ENCODE measurements at places on chromosomes 16 and 17.

DNA sequence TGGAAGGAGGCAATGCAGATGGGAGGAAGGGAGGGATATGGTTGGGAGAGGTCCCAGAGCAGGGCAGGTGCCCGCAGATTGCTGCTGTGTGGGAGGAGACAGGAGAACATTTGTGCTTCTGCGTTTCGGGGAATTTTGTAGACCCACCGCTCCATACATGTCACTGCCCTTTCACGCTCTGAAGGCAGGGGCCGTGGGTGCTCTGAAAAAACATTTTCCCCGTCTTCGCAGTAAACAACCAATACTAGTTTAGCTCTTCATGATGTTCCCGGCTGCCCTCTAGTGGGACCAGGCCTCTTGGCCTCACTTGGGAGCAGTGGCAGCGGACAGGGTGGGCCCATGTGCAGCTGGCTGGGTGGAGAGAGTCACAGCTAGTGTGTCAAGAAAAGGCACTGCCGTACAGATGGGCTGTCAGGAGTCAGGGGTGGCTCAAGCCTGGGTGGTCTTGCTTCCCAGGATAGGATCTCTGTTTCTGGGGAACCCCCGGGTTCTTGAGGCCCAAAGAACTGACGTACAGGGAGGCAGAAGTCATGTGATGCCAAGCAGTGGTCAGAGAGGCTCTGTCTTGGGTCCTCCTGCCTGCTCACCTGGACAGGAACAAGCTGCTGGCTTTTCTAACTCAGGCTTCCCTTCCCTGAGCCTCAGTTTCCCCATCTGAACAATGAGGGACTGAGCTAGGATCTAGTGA lies 46.5 kb upstream of the CPNE2 start:
- DNase-seq = peak; percentile 47

- DNase-seq = no peak
Observed at GRCh38 chr16:71542377-71542776, 16.2 kb downstream of the CHST4 start.

GRCh38 chr16:3444032-3444388 lies 530 bp downstream of the NAA60 start:
- DNase-seq = no peak

- no peak for DNase-seq
Observed at GRCh38 chr16:5252791-5253190, 155.2 kb upstream of the EEF2KMT start.

- no peak for DNase-seq
Observed at GRCh38 chr16:74268372-74268782, 28.2 kb upstream of the PSMD7 start.

DNA sequence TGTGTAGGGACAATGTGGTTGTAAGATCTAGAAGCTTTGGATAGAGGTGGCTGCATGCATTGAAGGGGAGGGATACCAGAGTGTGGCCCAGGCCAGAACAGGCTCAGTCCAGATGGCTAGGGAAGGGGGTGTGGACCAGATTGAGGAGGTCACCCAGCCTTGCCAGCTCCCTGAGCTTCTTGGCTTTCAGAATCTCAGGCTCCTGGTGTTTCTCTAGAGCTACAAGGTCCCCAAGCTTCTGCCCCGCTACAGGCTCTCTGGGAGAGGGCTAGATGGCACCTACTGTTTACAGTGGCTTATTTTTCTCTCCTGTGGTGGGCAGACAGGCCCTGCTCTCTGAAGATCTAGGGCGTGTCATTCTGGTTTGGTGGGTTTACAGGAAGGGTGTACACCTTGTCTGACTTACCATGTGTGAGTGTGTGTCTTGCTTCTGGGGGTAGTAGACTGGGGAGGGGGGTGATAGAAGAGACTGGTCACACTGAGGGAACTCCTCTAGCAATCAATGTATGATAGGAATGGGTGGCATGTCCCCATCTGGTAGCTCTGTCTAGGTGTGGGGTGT lies 1.1 kb downstream of the RARA start:
- DNase-seq = no peak

DNA sequence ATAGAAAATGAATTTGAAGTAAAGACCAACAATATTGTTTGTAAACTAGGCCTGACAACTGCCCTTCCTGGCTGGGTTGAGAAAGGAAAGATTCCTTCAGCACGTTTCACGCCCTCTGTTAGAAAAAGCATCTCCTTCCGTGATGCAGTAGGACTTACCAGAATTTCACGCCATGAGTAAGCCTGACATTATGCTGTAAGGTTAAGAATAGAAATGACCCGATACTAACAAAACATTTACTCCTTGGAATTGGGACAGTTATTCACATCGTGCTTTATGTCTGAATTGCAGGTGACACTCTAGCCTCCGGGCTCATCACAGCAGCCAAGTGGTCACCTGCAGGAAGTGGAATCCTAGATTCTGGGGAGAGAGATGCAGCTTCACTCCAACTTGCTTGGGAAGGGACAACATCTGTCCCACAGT lies 17.5 kb downstream of the MARCHF10 start:
- no peak for DNase-seq

DNA sequence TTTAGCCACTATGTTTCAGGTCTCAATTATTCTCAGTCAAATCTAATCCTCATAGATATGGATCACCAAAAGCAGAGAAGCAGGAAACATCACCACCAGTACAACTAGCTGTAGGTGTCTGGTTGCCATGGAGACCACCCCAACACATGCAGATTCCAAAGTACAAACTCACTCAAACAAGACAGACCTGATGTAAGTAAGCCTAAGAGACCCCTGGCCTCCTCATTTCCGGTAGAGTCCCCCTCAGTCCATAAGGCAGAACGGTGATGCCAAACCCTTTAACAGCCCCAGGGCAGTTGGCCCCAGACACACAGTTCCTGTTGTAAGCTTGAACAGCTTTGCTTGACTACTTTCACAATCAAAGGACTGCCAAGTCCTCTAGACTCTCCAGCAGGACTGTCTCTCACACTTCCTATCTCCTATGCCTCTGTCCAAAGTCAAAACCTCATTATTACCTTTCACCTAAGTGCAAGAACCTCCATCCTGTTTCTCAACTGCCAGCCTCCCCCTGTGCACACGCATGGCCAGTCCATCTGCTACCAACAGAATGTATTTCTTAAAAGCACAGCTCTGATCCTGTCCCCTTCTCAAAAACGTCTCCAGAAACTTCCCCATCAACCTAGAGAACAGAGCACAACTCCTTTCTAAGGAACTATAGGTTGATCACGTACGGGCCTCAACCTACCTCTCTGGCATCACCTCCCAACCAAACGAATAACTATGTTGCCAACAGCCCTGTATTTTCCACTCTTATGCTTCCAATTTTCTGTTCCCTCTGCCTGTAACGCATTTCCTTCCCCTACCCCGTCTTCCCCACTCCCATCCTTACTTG lies 23.9 kb downstream of the SLC39A11 start:
- no peak for DNase-seq

DNA sequence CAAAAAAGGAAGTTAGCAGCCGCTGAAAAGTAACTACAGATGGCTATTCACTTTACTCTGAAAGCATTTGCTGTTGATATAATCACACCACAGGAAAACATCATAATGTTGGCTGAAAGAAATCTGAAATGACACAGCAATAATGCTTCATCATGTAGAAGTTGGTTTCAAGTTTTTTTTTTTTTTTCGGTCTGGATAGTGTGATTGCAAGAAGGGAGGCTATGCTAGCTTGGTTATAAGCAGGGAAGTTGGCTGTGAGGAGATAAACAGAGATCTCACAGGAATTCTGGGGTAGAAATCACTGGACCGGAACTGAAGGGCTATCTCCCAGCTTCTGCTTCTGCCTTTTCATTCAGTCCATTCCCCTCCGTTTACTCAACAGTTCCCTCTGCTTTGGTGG lies 57.9 kb downstream of the MYO1D start:
- DNase-seq = no peak

DNA sequence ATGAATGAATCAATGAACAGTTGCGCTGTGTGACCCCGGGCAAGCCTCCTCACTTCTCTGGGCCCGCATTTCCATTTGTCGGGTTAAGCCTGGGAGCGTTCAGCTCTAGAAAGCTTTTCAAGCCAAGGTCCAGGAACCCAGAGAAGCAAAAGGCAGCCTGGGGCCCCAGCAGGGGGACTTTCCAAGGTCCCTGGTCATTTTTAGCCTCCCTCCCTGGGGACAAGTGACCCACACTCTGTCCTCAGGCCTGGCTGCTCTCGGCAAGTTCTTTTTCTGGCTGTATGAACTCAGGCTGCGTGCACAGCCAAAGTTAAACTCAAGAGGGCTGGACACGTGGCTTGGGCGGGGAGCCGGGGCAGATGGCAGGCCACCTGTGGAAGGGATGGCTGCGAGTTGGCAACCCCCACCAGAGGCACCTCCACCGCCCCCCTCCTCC lies 41.4 kb upstream of the CIBAR2 start:
- no peak for DNase-seq

DNA sequence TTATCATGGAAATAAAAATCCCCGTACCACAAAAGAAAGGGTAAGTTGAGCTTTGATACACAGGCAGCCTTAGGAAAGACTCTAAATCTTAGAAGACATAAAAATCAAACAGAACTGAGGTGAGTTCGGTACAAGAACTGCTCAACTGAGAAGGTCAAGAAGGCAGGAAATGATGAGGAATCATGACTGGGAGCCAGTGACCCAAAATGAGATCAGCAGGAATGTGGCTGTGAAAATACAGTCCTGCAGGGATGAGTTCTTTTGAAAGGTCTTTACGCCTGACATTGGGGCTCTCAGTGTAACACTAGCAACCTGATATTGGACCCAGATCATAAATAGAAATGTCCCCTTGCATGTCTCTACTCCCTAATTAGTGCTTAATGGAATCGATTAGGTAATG lies 56.3 kb upstream of the CDH11 start:
- no peak for DNase-seq

- no peak for DNase-seq
Observed at GRCh38 chr16:82884320-82884898, 257.6 kb downstream of the CDH13 start.

DNA sequence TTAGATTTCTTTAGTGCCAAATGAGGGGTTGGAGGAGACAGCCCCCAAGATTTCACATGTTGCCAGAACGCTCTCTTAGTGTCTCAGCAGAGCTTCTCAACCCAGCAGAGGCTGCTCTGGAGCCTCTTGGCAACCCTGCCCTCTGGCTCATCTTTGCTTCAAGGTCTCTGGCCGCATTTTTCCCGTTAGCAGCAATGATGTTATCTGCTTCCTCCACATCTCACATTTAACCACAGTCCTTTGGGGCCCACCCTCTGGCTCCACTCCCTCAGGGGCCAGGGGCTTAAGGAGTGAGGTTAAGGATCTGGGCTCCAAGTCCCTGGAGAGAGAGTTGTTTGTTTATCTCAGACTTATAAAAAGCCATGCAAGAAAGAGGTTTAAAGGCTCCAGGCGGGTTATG lies 3.3 kb upstream of the XYLT1 start:
- DNase-seq = no peak

DNA sequence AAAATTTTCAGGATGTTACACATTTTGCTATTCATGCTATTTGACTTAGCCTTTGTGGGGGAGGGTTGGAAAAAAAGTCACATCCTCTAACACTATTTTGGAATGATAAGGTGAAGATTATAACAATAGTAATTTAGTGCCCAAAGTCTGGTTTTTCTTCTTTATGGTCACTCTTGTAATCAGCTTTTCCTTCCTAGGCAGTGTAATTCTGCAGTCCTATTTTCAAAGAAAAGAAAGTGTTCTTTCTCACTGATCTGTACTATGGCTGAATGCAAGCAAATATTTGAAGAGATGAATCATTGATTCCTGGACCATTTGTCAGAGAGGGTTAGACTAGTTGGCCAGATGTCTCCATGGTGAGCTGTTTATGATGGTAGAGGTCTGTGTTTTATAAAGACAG lies 8.4 kb downstream of the RSPRY1 start:
- DNase-seq = no peak

DNA sequence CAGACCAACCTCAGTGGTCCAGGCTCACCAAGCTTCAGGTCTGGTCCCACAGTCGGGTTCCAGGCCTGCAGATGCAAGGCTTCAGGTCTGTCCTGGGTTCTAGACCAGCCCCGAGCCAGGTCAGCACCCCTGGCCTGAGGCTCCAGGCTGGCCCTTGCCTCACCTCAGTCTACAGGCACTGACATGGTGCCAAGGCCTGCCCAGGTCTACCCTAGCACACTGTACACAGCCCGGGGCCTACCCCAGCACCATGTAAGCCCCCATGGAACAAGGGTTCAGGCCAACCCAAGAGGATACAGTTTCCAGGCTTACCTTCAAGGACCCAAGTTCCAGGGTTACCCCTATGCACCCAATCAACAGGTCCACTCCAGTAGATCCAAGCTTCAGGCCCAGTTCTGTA lies 26.8 kb downstream of the ZFP1 start:
- no peak for DNase-seq

DNA sequence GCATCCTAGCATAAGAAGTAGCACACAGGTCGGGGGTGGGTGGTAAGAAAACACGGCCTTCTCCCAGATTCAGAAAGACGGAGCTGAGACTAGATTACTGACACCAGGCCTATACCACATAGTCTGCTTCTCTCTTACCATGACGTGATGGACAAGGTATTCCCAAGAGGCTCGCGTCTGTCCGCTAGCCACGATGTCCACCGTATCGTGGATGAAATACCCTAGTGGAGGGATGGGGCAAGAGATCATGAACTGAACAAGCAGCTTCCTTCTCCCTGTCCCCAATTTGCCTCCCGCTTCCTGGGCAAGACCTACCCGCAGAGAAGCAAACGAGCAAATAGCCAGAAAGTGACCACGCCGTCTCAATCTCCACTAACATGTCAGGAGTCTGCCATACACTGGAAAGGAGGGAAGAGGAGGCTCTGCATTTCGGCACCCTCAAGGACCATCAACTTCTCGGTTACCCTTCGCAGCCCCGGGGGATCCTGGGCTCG lies 820 bp downstream of the TLCD1 start:
- DNase-seq = no peak

DNA sequence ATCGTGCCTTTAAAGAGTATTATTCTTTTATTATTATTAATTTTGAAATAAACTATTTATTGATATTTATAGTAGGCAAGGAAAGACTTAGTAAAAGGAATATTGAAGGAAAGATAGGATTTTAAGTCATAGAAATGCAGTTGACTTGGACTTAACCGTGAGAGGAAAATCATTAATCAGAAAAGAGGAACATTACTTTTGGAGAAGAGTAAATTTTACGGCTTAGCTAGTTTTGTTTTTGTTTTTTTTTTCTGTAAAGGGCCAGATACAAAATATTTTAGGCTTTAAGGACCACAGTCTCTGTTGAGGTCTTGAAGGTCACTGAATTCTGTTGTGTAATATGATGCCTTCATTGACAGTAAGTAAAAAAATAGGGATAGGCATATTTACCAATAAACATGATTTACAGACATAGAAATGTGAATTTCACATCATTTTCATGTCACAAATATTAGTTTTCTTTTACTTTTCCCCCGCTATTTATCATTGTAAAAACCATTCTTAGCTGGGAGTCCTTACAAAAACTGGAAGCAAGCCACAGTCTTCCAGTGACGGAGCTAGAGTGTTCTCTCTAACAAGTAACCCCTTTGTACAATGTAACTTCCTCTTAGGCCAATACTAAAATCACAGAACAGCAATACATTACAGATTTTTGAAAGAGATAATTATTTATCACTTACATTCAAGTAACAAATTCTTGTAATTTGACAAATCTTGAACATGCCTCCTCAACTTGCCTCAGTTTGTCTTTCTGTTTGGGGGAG lies 2.3 kb upstream of the KCNJ16 start:
- DNase-seq = no peak

- DNase-seq = no peak
Observed at GRCh38 chr16:29029168-29029994, 44.5 kb downstream of the LAT start.

Data from GM12892 (cell line).